ENCODE measurements at places on chromosomes 6 and 20.

GRCh38 chr6:45984788-45985425 lies 30.8 kb downstream of the CLIC5 start:
- no peak for DNase-seq

GRCh38 chr6:150631283-150631983 lies 31.7 kb downstream of the PLEKHG1 start:
- DNase-seq: no peak

GRCh38 chr20:10793766-10794165 lies 120.0 kb upstream of the JAG1 start:
- no peak for DNase-seq

DNA sequence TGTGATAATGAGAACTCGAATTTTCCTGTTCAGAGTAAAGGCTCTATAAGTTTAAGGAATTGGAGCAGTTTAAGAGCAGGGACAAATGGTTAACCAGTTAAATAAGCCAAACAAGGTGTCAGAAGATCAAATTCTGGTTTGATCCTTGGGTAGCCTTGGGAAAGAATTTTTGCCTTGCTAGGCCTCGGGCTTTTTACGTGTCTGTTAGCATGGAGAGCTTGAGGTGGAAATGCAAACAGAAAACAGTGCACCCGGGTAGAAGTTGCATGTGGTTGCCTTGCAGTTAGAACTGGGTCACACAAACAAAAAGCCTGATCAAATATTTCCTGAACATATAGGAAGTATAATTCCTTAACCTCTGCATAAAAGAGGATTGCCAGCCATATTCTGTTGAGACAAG lies 58.3 kb downstream of the RIN2 start:
- DNase-seq: no peak

DNA sequence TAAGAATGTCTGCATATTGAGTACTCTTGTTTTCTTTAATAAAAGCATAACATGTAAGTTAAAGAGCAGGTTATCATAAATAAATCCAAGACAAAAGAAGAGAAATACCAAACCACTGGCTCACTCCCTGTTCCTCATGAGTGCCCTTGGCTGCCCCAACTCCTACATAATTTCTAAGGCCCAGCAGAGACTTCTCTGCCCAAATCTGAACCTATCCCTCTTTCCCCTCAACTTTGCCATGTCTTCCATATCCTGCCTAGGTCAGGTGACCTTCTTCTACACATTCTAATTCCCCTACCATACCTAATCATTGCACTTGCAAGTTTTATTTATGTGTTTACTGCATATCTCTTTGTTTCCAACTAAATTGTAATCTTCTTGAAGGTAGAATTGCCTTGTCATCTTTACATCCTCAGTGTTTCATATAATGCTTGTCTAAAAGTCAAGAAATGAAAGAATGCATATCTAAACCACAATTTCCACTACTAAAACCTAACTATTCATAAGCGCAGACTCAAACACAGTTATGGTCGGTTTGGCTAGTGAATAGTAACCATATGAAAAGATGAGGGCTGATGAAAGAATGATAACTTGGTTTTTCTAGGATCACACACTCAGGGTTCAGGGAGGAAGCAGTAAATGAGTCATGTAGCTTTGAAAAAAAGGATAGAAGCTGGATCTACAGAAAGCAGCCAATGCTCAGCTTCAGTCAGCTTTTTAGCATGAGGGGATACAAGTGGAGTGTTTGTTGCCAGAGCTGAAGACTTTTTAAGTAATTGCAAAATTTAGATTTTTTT lies 53.3 kb upstream of the EYA4 start:
- DNase-seq: no peak

DNA sequence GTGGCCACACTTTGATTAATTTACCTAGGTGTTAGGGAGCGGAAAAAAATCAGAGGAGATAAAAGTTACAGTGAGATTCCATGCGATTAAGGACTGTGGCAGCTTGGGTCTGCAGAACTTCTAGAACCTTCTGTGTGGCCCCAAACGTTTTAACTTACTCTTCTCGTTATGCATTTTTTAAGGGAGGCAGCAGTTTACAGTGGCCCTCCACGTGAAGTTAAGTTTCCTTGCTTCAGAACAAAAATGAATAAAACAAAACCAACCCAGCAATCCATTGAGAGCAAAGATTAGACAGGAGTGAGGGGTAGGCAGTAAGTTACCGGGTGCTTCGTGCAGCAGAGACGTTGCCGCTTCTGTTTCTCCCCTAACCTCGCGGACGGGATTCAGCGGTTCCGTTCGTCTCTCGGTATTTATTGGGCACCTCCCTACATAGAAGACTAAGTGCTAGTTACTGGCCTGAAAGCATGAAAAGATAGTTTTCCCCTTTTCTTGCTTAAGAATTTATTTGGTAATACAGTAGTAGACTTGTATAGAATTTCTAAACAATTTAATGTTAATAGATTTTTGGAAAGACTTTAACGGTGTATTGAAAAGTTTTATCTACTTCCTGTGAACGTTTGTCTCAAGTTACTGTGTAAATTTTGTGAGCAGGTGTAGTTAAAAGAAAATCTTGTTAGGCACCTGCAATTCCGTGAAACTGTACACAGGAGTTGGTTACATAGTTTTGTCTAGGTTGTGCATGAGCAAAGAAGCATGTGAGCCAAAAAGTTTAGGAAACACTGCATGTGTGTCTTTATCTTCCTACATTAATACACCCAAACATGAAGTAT lies 1.1 kb downstream of the BAG2 start:
- no peak for DNase-seq

DNA sequence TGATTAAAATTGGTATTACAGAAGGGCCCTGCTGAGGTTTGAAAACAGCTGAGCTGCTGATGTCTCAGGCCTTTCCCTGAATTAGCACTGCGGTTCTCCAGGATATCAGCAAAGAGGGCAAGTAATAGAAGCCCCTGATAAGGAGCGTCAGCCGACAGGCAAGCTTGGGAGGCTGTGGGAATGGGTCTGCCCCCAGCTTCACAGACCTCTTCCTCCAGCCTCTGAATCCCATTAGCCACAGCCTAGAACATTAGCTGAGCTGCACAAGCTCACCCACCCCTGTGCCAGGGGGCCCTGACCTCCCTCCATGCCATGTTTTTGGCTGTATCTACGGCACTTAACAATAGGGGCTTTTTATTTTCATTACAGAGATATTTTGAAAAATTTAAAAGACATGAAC lies 59.9 kb downstream of the VAPB start:
- no peak for DNase-seq

- DNase-seq: no peak
Measured at GRCh38 chr6:138576313-138576712, 77.0 kb upstream of the NHSL1 start.

- DNase-seq: no peak
Measured at GRCh38 chr6:158905277-158905676, 86.1 kb upstream of the EZR start.

GRCh38 chr6:33907227-33907626 lies 103.4 kb upstream of the MLN start:
- DNase-seq: no peak

- DNase-seq: no peak
Measured at GRCh38 chr20:32963176-32963575, 41.1 kb downstream of the SUN5 start.

GRCh38 chr20:11375335-11375734 lies 542.4 kb upstream of the BTBD3 start:
- DNase-seq: no peak

DNA sequence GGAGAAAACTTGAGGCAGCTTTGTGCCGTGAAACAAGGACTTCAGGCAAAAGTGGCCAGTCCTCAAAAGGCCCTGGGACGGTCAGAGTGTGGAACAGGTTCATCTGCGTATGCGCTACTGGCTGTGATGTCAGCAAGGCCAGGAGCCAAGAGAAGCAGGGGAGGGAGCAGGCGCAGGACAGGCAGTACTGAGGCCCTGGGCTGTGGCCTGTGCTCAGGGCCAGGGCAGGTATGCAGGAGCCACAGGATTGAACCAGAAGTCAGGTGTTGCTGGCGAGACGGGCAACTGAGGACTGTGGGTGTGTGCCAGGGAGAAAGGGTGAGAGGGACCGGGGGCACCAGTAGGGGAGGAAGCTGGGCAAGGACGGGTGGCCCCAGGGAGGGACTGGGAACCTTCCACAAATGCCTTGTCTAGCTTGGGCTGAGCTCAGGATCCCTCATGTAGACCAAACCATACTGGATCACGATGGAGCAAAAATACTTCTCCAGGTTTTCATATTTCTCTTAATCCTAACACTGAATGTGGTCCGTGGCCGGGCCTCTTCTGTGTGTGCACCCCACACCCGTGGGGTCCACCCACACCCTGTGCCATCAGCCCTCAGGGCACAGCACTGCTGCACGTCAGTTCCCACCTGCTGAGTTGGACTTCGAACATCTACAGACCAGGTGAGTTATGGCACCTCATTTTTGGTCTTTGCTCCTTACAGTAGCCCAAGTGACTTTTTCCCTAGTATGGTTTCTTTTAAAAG lies 46.9 kb downstream of the GINS1 start:
- no peak for DNase-seq

GRCh38 chr6:31079656-31080261 lies 32.6 kb downstream of the C6orf15 start:
- no peak for DNase-seq

DNA sequence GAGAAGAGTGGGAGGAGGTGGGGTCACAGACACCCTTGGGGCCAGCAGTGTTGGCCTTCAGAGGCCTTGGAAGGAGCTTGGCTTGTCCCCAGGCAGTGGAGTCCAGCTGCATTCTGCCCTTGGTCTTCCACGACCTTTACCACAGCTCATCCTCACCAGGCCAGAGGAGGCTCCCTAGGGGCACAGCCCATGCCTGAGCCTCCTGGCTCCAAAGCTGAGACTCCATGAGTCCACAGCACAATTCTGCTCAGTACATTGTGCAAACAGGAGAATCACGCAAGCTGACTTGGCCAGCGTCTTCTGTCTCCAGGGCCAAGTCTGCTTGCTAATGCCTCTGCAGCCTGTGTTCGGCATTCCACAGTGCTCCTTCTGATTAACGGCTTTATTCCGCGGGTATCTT lies 337.2 kb downstream of the SMOC2 start:
- no peak for DNase-seq

DNA sequence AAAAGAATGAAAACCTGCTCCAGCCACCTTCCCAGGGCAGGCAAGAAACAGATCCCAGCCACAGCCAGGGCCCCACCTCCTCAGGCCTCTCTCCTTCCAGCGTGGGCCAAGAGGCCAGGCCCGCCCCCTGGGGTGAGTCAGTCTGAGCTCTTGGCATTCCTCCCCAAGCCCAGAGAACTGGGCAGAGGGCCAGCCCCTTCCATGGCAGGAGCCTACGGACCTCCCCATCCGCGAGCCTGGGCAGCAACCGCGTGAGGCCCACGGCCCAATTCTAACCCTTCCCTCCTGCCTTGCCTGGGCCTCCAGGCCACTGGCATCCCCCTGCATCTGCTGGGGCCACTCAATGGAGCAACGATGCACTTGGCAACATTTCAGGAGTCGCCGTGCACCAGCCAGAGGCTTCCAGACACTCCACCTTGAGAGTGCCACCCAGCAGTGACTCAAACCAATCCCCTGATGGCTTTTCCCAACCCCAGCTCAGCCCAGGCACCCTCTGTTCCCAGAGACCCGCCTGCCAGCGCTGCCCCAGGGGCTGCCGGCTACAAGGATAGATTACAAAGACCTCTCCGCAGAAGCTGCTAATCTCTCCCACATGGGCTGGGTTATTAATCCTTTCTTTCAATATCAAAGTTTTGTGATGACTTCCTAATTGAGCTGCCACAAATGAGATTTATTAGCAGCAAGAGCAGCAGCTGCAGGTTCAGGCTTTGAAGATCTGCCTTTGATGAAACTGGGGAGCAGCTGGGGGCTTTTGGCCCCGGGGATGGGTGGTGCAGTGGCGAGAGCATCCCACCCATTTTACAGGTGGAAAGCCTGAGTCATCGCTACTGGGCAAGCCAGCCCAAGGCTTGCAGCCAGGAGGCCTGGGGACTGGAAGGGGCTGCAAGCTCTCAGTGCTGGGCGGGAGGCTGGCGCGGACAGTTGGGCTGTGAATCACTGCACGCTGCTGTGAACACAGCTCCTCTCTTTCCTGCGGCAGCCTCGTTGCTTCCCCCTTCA lies 85.7 kb downstream of the NFATC2 start:
- DNase-seq: peak; percentile 98

GRCh38 chr6:21050935-21051334 lies 516.7 kb downstream of the CDKAL1 start:
- no peak for DNase-seq

DNA sequence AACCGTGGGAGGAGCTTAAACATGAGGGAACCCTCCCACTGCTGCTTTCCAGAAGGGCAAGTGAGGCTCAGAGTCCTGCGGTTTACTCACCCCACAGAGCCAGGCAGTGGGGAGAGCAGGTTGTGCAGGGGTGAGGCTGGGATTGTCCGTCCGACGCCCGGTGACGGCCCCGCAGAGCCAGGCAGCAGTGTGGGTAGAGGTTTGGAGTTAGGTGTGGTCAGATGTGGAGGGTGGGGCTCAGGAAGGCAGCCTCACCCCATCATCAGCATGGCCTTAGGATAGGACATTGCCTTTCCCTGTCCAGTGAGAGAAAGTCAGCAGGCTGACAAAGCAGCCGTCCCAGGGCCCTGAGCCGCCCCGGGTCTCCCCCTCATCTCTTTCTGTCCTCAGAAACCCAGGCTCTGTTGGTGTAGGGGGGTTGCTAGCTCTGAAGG lies 234.6 kb downstream of the DLL1 start:
- DNase-seq: no peak

DNA sequence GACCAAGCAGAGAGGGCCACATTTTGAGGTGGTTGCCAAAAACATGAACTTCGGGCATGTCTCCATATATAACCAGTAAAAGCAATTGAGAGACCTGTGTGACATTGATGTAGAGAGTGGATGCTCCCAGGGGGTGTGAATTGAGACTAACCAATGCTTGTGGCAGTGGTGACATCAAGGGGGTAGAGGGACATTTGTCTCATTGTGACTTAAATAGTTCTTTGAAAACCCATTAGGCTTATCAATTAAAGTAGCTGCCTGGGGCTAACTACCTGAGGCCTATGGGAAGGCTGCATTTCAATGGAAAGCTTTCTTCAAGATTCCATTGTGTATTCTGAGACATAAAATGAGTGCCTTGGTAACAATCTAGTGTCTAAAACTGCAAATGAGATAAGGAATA lies 82.1 kb upstream of the FABP7 start:
- no peak for DNase-seq

GRCh38 chr20:33606118-33606771 lies 55.9 kb upstream of the C20orf144 start:
- DNase-seq: no peak

DNA sequence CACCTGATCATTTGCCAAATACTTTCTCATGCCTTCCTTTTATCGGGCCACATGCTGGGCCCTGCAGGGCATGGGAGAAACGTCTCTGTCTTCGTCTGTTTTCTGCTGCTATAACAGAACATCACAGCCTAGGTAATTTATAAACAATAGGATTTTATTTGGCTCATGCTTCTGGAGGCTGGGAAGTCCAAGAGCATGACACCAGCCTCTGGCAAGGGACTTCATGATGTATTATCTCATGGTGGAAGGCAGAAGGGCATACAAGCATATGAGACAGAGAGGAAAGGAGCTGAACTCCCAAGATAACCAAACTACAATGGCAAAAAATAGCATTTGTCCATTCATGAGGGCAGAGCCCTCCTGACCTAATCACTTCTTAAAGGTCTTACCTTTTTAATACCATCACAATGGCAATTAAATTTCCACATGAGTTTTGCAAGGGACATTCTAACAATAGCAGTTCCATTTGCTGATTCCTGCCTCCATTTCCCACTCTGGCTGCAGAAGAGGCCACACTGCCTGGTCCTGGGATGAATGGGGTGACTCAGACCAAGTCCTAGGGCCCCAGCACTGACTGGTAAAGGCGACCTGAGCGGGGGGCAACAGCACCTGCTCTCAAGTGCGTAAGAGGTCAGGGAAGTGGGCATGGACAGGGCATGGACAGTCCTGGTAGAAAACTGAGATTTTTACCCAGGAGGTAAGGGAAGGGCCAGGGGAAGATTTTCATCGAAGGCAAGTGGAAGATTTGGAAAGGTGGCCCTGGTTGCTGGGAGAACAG lies 5.1 kb upstream of the ZBP1 start:
- no peak for DNase-seq

Data from omental fat pad (tissue), 4 donors.